Fibroblast of the aortic adventitia (primary cell): ENCODE measurements at places on chromosomes 6 and 20.

- peak; percentile 77 for DNase-seq
These were observed 702 bp downstream of the ETV7 start for GRCh38 chr6:36386495-36387439.

DNA sequence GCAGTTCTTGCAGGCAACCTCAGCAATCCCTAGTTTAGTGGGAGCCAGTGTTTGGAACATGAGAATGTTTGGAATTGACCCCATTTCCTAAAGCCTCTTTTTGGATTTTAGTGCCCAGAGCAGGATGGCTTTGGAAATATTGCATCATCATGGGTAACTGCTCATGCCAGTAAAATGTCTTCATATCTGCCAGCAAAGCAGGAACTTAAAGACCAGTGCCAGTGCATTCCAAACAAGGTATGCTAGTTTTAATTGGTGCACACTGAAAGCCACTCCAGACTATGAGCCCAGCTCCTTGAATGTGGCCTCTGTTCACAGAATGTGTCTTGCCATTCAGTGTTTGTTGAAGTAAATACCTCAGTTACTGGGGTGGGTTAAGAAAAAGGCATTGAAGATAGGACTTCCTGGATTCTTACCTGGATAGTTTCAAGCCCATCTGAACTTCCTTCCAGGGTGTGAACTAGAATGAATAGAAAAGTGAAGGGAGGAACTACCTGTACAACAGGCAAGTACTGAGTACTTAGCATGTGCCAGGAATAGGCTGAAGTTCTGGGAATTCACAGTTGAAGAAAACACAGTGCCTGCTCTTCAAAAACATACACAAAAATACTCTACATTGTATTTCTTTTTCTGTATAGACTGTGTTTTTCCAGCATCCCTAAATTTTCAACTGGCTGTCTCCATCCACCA is 70.5 kb downstream of the COL19A1 start:
- peak; percentile 67 for DNase-seq

GRCh38 chr20:37505263-37506151 is 15.5 kb upstream of the NNAT start:
- DNase-seq, result no peak

DNA sequence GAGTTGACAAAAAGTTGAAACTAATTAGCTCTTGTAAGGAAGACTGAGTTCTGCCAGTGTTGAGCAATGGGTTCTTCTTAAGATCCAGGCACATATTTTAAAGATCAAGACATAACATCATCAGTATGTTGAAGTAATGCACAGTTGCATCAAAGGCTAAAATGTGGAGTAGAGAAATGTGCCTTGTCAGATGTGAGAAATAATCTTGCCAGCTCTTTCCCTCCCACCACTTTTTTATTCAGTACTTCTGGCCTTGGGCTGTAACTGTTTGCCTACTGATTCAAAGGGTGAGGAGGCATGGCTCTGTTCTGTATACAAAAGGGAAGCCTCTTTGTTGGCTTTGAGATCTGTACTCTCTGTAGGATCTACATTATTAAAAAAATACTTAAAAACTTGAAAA is 13.1 kb downstream of the PKIB start:
- DNase-seq, result no peak

- peak; percentile 78 for DNase-seq
These were observed 103.6 kb upstream of the SGK1 start for GRCh38 chr6:134421501-134421900.

GRCh38 chr6:34610819-34611477 is 54.8 kb upstream of the SPDEF start:
- peak; percentile 89 for DNase-seq

DNA sequence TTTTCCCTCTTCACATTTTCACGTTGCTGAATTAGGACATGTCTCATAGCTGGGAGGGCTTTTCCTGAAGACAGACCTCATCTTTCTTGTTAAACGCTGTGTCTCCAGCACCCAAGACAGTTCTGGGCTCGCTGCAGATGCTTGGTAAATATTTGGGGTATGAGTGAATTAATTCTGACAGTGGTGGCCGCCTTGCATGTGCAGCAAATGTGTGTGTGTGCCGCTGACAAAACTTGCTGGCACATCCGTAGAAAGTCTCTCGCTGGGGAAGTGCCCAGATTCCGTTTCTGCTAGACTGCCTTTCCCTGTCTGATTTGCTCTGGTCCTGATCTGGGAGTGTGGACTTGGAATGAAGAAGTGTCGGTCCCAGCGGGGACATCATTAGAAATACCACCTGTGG is 48.2 kb upstream of the ZNFX1 start:
- DNase-seq, result peak; percentile 66

GRCh38 chr6:135298455-135298854 is 117.3 kb downstream of the MYB start:
- DNase-seq, result no peak

GRCh38 chr6:162493917-162494316 is 233.6 kb downstream of the PRKN start:
- no peak for DNase-seq

DNA sequence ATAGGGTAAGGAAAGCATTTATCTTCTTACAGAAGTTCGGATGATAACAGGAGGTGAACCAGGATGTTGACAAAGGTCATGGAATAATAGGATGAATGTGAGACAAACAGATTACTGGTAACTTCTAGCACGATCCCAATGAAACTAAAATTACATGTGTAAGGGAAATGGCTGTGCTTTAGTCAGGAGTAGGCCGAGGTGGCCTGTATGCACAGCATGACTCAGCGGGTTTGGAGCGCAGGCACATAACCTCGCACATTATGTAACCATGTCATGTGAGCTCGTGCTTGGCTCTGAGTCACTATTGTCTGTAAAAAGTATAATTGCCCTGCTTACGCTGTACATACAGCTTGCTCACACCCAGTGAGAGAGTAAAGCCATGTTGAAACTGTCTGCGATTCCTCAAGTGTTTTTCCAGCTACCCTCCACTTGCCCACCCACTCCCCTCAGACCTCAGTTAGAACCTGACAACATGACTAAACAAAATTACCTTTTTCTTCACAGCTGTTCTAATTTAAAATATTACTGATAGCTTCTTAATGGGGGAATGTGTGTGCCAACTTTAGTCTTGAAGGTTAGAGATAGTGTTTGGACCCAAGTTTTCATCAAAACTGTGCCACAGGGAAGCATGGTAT is 8.2 kb downstream of the CYB5R4 start:
- peak; percentile 94 for DNase-seq

- DNase-seq, result no peak
These were observed 20.5 kb upstream of the SNRPC start for GRCh38 chr6:34736823-34737222.

GRCh38 chr6:15498640-15499039 is 164.2 kb downstream of the DTNBP1 start:
- DNase-seq, result peak; percentile 33

DNA sequence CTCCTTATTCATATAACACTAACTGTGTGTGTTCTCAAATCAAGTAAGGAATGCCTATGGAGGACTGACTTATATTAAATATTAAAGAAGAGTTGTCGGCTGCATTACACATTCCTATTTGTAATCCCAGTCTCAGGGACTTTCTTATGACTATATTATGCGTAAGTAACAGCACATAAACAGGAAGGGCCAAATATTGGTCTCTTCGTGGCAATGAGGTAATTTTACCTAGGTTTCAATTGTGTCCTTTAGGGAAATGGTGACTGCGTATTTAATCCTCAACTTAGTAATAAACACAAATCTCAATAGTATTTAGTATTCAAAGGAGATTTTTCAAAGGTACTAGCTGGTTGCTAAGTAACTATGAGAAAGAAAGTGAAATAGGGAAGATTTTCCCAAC is 22.8 kb upstream of the EPM2A start:
- no peak for DNase-seq

DNA sequence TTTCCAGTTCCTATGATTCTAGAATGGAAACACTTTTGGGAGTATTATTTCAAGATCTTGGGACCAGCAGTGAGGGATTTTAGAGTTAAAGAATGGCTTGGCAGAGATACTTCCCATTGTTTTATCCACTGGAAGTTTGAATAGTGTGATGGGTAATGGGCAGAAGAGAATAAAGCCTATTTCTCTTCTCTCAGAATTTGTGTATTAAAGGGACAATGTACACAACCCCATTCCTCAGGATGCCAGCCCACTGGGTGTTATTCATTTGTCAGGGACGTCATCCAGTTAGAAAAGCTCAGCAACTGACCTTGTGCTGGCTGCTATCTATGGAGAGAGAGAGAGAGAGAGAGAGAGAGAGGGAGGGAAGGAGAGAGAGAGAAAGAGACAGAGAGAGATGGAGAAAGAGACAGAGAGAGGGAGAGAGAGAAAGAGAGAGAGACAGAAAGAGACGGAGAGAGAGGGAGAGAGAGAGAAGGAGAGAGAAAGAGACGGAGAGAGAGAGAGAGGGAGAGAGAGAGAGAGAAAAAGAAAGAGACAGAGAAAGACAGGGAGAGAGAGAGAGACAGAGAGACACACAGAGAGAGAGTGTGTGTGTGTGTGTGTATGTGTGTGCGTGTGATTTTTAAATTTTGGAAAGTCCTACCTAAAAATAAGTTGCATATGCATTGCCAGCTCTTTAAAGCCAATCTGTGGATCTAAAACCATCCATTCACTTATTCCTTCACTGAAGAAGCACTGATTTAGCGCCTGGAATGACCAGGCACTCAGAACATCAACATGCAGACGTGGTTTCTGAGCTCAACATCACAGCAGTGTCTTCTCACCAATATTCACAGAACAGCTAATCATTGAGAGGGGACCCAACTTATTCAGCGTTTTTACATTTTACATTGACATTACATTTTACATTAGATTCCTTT is 388.8 kb downstream of the THBS2 start:
- DNase-seq, result peak; percentile 37

DNA sequence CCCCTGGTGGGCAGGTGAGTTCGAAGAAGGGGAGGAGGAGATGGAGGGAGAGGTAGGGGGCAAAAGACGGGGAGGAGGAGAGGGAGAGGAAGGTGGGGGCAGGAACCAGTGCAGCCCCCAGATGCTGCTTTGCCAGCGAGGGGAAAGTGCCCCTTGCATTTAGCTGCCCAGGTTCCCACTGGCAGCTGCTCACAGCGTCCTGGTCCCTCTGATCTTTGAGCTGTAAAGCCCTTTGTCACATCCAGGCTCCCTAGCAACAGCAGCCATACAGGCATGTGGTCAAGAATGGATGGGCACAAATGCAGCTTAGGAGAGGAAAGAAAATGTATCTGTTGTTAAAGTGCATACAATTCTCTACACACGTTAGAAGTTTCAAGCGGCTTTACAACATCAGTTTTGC is 160.9 kb downstream of the CD83 start:
- DNase-seq, result no peak

- DNase-seq, result peak; percentile 70
These were observed 112.0 kb upstream of the BEND6 start for GRCh38 chr6:56842686-56843475.

- DNase-seq, result no peak
These were observed 59.8 kb upstream of the FAM83D start for GRCh38 chr20:38866265-38867061.

DNA sequence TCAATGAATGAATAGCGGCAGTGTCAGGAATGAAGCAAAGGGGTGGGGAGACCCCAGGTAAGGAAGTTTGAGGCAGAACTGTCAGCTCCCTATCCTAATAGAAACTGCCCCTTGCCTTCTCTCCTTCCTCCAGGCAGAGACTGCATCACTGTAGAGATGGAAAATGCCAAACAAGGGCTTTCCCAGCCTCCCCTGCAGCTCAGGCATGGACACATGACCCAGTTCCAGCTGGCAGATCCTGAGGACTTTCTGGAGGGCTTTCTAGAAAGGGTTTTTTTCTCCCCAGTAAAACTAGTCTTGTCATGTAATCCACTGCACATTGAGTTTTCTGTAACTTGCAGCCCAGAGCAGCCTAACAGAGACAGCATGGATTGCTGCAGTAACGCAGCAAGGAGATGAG is 17.9 kb upstream of the PNPLA1 start:
- peak; percentile 48 for DNase-seq

- no peak for DNase-seq
These were observed 377.5 kb upstream of the IRAK1BP1 start for GRCh38 chr6:78489874-78490273.

DNA sequence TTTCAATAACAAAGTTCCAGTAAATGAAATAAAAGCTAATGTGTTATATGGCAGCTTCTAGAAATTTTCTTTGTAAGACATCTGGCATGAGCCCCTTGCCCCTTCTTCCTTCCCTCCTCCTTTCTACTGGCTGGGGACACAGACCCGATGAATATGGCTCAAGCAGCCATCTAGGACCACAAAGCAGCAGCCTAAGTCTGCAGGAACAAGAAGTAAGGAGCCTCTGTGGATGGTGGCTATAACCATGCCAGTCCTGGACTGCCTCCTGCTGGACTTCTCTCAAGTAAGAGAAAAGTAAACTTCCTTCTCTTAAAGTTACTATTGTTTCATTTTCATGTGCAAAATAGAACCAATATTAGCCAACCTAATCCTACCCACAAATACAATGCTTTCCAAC is 114.9 kb upstream of the DST start:
- peak; percentile 76 for DNase-seq

DNA sequence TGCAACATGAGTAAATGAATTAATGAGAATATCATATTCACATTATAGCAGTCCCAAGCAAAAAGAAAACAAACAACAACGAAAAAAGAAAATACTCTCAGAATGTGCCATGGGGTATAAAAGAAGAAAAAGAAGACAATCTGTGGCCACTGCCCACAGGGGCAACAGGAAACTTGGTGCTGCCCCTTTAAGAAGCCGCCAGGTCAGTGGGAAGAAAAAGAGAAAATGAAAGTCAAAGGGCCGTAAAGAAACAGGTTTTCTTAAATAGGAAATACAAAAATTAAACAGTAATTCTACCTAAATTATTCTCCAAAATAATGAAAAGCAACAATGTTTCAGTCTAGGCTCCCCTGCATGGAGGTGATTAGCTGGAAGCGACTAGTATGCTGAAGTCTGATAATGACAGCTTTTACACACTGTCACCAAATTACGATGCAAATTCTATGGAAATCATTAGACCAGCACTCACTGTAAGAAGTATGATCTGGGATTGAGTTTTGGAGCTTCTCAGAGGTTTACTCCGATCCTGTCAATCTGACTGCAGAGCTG is 23.6 kb downstream of the GMDS start:
- DNase-seq, result no peak

- DNase-seq, result no peak
These were observed 11.1 kb downstream of the KCNB1 start for GRCh38 chr20:49471397-49471796.
